A673 (cell line): ENCODE measurements at places on chromosomes 3 and 15. TPM values are rescaled to one million over a fixed set of nuclear protein-coding genes. Genes with fewer than 3 reads are reported as not detected.

- H3K27ac ChIP-seq = no peak overlapping the region
- DNase-seq = no peak
- no peaks in the 10 kb centered on the region for H3K4me1 ChIP-seq
- H3K27me3 ChIP-seq = no peaks in the 10 kb centered on the region
- no peaks in the 10 kb centered on the region for H3K36me3 ChIP-seq
Measured at GRCh38 chr15:26374806-26375205, 398.1 kb downstream of the GABRB3 start.

The SPRED1 gene
- 14.2 and 17.3 TPM in 2 replicates for total RNA-seq

The WDR49 gene
- not detected in 2 replicates for total RNA-seq

The GLDN gene
- not detected in 2 replicates for total RNA-seq

The DUOX2 gene
- 0.98 and 0.99 TPM in 2 replicates for total RNA-seq

DNA sequence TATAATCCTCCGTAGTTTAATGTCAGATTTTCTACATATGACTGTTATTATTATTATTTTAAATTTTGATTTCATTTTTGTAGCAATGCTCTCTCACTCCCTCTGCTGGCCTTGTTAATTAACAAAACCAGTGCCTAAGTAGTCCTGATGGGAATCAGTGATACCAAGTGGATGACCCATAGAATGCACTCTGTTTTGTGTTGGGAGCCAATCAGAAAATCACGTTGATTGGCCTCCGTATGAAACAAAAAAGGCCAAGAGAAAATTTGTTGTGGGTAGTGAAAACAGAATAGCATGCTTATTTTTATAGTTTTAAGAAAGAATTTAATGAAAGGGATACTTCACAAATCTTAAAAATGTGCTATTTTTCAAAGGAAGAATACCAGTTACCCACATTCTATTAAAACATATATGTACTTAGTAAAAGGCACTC is 34.4 kb upstream of the MEIS2 start:
- no peak overlapping the region for H3K4me3 ChIP-seq
- no peaks in the 10 kb centered on the region for H3K4me1 ChIP-seq
- DNase-seq = peak; percentile 43
- no peaks in the 10 kb centered on the region for H3K27me3 ChIP-seq

GRCh38 chr15:40511472-40512133 is 40.8 kb downstream of the CHST14 start:
- H3K4me3 ChIP-seq = peak overlapping the region; percentile 36
- no peak for DNase-seq

The IL12A gene
- total RNA-seq = not detected in 2 replicates

GRCh38 chr3:194489736-194490612 is 3.2 kb upstream of the ATP13A3 start:
- peaks cover under 1% of the 10 kb centered on the region for H3K36me3 ChIP-seq
- peaks cover 3% of the 10 kb centered on the region for H3K4me1 ChIP-seq
- no peaks in the 10 kb centered on the region for H3K27me3 ChIP-seq
- no peak for DNase-seq
- H3K4me3 ChIP-seq = no peak overlapping the region

GRCh38 chr3:180601688-180602666 is at the start of gene TTC14:
TTC14 (plus strand) TSS chr3:180602163; CDS start chr3:180602262, 99 bp downstream.
- peak within 1 kb of the TSS; percentile 74 for H3K27ac ChIP-seq
- no peaks in the 10 kb centered on the region for H3K4me1 ChIP-seq
- DNase-seq = peak; percentile 96
- no peaks in the 10 kb centered on the region for H3K27me3 ChIP-seq
- H3K4me3 ChIP-seq = peak within 1 kb of the TSS; percentile 83

The FMN1 gene
- total RNA-seq = 0.09 and 0.37 TPM in 2 replicates

The PLOD2 gene
- total RNA-seq = 34.6 and 35.2 TPM in 2 replicates
